ENCODE measurements at places on chromosomes 2 and 18.

- DNase-seq, result no peak
Measured at GRCh38 chr18:12283256-12283655, 24.8 kb upstream of the TUBB6 start.

GRCh38 chr2:63862806-63863205 lies 21.1 kb downstream of the UGP2 start:
- DNase-seq, result no peak

- DNase-seq, result no peak
Measured at GRCh38 chr2:177474301-177474700, 81.7 kb downstream of the AGPS start.

- no peak for DNase-seq
Measured at GRCh38 chr2:231387904-231388724, 7.4 kb upstream of the B3GNT7 start.

GRCh38 chr2:8219096-8219495 lies 462.8 kb upstream of the ID2 start:
- DNase-seq, result no peak

DNA sequence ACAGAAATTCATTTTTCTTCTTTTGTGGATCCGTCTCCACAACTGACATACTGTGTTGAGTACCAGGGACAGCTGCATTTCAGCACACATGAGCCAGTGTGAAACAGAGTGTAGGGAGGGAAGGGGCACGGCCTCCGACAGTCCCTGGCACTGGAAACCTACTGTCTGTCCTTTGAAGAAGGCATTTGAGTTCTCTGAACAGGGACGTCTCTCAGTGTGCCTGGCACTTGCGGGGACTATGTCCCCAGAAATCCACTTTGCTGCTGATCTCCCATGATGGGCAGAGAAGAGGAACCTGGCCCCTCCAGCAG lies 48.1 kb downstream of the PLB1 start:
- DNase-seq, result no peak

DNA sequence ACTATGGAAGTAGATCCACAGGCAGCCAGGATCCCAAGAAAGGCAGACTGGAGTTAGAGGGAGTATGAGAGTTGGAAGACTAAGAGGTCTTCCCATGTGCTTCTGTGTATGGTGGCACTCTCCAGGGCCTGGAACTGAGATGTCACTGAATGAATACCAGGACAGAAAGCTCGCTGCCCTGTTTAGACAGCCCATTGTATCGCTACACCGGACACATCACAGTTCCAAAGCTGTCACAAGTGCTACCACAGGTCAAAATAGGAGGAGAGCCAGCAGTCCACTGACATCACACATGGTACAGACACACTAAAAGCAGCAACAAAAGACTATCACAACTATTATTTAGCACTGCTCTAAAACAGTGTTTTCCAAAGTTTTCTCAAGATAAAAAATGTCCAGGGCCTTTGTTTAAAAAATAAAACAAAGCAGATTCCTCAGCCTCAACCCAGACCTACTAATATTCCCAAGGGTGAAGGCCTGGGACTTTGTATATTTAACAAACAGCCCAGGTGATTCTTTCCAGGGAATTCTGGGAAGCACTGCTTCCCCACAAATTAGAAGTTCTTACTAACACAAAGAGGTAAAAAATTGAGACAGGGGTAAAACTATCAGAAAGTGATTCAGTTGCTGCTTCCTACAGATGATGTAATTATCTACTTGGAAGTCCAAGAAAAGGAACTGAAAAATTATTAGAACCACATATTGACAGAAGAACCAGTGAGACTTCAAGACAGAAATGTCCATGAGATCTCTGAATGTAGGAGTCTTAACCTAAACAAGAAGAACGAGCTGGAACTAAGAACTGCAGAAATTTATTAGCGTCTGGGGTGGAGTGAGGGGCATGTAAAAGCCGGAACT lies 116.0 kb downstream of the DTNB start:
- DNase-seq, result no peak

DNA sequence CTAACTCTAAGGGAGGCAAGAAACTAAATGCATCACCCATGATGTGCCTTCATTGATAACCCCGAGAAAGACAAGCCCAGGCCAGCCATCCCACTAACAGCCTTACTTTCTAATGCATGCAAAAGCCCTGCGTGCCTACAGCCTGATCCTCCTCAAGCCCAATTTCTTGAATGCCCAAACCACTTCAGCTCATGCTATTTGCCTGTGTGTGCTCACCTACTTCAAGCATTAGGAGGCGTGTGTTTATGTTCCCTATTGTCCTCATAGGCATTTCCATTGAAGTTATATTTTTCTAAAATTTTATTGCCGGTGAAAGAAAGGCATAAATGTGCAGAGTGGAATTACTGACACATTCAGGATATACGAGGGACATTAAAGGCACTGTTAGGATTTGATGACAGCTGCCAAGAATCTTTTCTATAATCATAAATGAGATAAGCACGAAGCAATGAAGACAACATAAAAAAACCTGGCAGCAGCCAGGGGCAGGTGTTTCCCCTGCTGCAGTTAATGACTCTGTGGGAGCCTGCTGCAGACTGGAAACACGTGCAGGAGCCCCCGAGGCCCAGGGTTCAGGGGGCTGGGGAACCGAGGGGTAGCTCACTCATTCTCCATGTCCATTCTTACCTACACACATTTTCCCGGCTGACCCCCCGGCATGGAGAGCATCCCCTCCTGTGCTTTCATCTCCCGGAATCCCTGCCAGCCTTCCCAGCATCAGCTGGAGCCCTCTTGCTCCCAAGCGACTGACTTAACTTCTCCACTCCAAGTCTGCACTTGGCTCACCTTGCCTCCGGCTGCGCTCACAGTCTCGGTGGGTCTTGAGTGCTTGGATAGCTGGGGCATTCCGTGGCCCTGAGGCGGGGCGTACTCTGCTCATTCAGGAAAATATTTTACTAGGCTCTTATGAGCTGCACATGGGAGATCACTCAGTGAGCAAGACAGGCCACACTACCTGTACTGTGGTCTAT lies 292.3 kb upstream of the SIX2 start:
- DNase-seq, result no peak

GRCh38 chr2:53424902-53425301 lies 342.7 kb upstream of the CHAC2 start:
- DNase-seq, result peak; percentile 36

DNA sequence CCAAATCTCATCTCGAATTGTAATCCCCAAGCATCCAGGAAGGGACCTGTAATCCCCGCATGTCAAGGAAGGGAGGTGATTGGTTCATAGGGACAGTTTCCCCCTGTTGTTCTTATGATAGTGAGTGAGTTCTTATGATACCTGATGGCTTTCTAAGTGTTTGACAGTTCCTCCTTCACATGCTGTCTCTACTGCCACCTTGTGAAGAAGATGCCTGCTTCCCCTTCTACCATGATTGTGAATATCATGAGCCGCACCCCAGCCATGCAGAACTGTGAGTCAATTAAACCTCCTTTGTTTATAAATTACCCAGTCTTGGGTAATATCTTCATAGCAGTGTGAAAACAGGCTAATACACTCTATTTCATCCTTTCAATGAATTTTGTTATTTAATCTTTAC lies 446.7 kb downstream of the RNF144A start:
- no peak for DNase-seq

Data from CD4-positive, alpha-beta memory T cell (primary cell).